H1 (cell line): ENCODE measurements at places on chromosomes 4 and X.
A peak's percentile ranks its signal among the peaks of the same experiment; 100 is the strongest.

- no peak for DNase-seq
These were observed 25.6 kb downstream of the SMARCA5 start for GRCh38 chr4:143538979-143539669.

GRCh38 chr4:150005537-150005936 is 72.7 kb upstream of the DCLK2 start:
- no peak for DNase-seq

DNA sequence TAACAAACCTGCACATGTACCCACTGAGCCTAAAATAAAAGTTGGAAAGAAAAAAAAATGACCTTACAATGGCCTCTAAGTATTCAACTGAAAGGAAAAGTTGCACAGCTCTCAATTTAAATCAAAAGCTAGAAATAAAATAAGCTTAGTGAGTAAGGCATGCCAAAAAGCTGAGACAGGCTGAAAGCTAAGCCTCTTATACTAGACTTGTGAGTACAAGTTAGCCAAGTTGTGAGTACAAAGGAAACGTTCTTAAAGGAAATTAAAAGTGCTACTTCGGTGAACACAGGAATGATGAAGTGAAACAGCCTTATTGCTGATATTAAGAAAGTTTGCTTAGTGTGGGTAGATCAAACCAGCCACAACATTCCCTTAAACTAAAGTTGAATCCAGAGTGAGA is 707.9 kb upstream of the PITX2 start:
- DNase-seq = no peak

GRCh38 chr4:7838136-7838782 is 101.4 kb downstream of the AFAP1 start:
- no peak for DNase-seq

GRCh38 chrX:152601848-152602616 is 35.7 kb upstream of the GABRQ start:
- DNase-seq = peak; percentile 47

DNA sequence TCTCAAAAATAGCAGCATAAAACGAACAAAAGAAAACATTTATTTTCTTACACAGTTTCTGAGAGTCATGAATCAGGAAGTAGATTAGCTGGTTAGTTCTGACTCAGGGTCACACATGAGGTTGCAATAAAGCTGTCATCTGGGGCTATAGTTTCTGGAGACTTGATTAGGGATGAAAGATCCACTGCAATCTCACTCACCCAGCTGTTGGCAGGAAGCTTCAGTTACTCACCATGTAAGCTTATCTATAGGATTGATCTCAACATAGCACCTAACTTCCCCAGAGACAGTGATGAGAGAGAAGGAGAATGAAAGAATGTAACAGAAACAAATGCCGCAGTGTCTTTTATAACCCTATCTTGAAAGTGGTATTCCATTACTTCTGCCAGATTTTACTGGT is 435.5 kb downstream of the GABRG1 start:
- no peak for DNase-seq

GRCh38 chr4:103156106-103156505 is 42.0 kb downstream of the CENPE start:
- DNase-seq = no peak

DNA sequence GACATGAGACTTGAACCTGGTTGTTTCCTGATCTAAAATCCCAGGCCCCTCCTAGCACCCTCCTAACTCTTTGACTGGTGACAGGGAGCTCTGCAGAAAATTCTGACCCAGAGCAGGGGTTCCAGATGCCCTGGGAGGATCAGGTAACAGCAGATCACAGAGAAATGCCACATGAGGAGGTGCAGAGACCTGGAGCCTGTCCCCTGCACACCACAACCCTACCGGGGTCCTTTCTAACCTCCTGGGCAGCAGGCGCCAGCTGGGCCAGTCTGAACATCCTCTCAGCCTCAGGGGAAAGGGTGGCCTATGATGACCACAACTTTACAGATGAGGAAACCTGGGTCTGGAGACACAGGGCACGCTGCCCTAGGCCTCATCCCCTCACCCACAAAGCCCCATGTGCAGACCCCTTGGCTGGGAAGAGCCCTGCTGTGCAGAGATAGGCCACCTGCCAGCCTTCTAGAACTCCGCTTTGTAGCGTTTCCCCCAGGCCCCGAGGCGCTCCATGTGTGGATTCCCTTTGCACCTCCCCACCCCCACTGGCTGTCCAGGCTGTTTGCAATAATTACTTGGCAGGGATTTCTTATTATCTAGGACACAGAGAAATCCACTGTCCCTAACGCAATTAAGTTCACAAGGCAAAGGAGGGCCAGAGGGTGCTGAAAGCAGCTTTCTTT is 36.5 kb downstream of the WDR1 start:
- DNase-seq = no peak
